HS-27A (cell line): ENCODE measurements at places on chromosomes 2 and 18.

- no peak for DNase-seq
Observed at GRCh38 chr2:171480908-171481307, 41.4 kb upstream of the CYBRD1 start.

DNA sequence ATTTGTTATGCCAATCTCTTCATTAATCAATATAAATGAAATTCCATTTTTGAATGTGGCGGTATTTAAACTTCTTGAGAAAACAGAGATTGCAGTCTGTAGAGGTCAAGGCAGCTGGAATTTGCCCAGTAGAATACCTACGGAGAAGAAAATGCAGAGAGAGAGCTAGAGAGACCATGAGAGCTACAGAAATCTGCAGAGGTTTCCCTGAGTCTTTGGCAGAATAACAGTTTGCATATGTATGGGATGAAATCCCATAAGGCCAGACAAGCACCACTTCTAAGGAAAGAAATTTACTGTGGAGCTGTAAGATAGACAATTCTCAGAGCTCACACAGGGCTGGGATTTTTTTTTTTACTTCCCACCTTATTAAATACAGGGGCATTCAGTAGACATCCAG lies 23.6 kb upstream of the TMEFF2 start:
- no peak for DNase-seq

- DNase-seq, result no peak
Observed at GRCh38 chr2:101806701-101807100, 109.2 kb downstream of the MAP4K4 start.

- DNase-seq, result no peak
Observed at GRCh38 chr2:83369601-83370418, 1089.3 kb downstream of the SUCLG1 start.

- no peak for DNase-seq
Observed at GRCh38 chr2:3641181-3641580, 16.8 kb upstream of the ALLC start.

DNA sequence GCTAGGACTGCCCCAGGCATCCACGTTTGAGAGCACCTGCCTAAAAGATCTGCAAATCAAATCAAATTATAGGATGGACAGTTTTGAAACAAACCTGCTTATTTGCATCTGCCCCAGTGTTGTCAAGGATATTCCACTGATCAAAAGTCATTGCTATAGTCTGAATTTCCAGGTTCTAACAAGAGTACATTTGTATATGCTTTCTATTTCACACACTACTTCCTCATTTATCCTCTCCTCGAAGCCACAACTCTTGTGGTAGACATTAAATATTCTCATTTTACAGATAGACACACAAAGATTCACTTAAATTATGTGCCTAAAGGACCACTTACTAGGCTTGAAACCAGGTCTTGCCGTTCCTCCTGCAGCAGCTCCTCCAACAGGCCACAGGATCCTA lies 11.9 kb upstream of the TET3 start:
- no peak for DNase-seq

DNA sequence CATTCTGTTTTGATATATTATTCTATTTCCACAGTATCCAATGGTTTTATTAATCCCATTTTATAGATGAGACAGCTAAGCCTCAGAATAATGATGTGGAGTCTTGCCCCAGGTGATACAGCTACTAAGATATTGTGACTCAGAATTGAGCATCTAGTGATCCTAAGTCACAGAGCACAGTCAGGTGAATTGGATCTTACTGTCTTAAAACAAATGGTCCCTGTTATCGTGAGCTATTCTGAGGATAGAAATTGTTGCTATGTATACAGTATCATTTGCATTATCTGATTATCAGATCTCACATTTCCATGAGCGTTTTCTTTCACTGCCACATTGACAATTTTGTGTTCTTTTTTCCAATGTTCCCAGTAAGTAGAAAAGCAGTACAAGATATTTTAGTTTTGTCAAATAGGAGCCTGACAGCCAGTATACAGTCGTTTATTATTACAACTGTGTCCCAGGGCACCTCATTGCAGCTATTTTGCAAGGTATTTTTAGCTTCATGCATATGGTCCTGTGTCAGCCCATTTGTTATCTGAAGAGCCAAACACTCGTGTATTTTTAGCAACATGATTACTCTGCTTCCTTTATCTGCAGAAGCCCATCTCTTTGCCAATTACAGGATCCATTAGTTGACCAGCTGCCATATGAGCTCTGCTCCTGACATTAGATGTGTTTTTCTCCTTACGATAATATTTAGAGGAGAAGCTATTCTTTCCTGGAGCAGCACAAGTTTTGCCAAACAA lies 25.1 kb upstream of the SGPP2 start:
- no peak for DNase-seq

DNA sequence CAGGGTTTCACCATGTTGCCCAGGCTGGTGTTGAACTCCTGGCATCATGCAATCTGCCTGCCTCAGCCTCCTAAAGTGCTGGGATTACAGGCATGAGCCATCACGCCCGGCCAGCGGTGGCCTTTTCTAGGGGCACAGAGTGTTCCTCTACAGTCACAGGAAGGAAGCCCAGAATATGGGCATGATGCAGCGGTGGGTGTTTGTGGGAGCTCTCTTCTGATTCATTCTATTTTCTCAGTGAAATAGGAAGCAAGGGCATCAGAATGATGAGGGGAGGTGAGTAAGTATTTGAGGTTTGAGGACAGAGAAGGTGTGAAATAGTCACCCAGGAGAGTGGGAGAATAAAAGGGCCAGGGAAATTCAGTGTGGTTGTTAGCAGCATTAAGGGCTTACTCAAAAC lies 70.3 kb upstream of the PSME4 start:
- DNase-seq, result no peak

- no peak for DNase-seq
Observed at GRCh38 chr2:74548900-74549826, 4.6 kb downstream of the LOXL3 start.

GRCh38 chr2:112754564-112754963 lies 9.8 kb downstream of the CKAP2L start:
- DNase-seq, result no peak

DNA sequence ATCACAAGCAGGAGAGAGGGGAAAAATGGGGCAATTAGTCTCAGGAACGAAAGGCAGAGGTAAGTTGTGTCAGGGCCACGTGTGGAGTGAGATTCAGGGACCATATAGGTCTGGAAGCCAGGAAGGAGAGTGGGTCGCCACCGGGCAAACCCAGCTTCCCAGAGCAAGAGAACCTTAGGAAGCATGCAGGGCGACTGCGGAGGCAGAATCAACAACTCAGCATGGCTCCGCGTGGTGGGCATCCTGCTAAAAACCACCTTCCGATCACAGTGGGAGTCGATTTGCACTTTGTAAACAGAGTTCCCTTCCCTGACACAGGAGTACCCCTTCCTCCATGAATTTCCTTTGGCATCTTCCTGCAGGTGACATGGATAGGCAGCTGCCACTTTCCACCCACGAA lies 114.6 kb downstream of the TTC32 start:
- DNase-seq, result no peak

DNA sequence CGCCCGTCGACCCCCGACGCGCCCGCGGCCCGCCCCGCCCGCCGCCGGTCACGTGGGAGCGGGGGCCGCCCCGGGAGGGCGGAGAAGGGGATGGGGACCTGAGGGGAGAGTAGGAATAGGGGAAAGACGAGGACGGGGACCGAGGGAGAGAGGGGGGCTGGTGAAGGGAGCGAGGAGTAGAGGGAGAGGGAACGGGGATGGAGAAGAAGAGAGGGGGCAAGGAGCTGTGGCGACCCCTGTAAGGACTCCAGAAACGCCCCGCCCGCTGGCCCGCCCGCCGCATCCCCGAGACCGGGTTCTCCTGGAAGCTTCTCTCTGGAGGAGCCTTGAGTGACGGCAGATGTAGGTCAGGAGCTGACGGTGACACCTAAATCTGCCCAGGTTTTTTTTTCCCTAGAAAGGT lies 615 bp downstream of the ADNP2 start:
- DNase-seq, result no peak

GRCh38 chr2:105761931-105762515 lies 17.3 kb downstream of the NCK2 start:
- no peak for DNase-seq

GRCh38 chr2:199985625-199986207 lies 30.3 kb downstream of the MAIP1 start:
- peak; percentile 73 for DNase-seq

GRCh38 chr2:235432741-235433520 lies 60.9 kb upstream of the AGAP1 start:
- no peak for DNase-seq

DNA sequence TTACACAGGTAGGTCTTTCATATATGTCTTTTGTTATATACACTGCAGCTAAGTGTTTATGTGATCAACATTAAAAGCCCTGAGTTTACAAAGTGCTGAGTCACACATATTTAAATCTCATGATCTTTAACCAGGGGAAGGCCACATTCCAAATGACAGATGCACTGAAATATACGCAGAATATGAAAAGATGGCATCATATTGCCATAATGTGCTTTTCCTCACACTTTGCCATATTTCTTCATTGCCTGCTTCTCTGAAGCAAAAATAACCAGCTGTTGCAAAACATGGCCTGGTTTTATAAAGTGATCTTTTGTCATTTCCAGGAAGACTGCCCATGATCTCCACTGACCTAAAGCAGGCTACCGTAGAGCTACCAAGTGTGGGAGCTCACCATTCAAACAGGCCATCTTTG lies 93.5 kb upstream of the MAPRE2 start:
- no peak for DNase-seq
